Activated naive CD8-positive, alpha-beta T cell treated with anti-CD3 and anti-CD28 coated beads, Interleukin-2, amount 10 ng/mL, durations not matched to agents 7 days and 5 days (primary cell): ENCODE measurements at places on chromosomes 6 and 20. TPM values are rescaled to one million over a fixed set of nuclear protein-coding genes. Genes with fewer than 3 reads are reported as not detected.

DNA sequence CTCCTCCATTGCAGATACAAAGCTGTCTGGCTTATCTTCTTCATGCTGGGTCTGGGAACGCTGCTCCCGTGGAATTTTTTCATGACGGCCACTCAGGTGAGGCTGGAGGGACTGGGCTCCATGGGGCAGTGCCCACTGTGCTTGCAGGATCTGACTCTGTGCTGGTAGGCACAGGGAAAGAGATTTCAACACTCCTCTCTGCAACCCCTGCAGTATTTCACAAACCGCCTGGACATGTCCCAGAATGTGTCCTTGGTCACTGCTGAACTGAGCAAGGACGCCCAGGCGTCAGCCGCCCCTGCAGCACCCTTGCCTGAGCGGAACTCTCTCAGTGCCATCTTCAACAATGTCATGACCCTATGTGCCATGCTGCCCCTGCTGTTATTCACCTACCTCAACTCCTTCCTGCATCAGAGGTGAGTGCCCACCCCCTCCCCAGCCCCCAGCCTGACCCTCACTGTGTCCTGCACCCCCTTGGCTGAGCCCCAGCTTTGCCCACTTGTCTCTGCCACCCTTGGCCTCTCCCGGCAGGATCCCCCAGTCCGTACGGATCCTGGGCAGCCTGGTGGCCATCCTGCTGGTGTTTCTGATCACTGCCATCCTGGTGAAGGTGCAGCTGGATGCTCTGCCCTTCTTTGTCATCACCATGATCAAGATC lies 6.1 kb downstream of the SLC29A1 start:
- peaks cover 21% of the 10 kb centered on the region for H3K4me1 ChIP-seq
- peaks cover 5% of the 10 kb centered on the region for H3K36me3 ChIP-seq
- no peaks in the 10 kb centered on the region for H3K27me3 ChIP-seq
- H3K4me3 ChIP-seq, result no peak overlapping the region

GRCh38 chr6:31528307-31528777 lies 420 bp upstream of the MCCD1 start:
- no peak overlapping the region for H3K27ac ChIP-seq
- no peak for DNase-seq
- H3K27me3 ChIP-seq, result no peaks in the 10 kb centered on the region

DNA sequence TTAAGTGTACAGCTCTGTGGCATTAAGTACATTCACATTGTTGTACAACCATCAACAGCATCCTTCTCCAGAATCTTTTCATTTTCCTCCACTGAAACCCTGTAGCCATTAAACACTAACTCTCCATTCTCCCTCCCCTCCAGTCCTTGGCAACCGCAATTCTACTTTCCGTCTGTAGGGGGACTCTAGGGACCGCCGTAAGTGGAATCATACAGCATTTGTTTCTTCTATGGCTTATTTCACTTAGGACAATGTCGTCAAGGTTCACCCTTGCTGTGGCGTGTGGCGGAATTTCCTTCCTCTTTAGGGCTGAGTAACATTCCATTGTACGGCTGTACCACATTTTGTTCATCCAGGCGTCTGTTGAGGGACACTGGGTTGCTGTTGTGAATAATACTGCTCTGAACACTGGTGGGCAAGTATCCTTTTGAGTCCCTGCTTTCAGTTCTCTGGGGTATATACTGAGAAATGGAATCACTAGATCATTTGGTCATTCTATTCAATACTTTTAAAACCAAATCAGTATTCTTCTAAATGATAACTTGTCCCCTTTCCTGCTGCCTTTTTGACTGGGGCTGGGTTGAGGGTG lies 50.7 kb downstream of the PPP1R3G start:
- no peaks in the 10 kb centered on the region for H3K36me3 ChIP-seq
- H3K27me3 ChIP-seq, result no peaks in the 10 kb centered on the region
- no peak overlapping the region for H3K4me3 ChIP-seq

COL19A1 gene
- total RNA-seq, result 0.06 TPM

DNA sequence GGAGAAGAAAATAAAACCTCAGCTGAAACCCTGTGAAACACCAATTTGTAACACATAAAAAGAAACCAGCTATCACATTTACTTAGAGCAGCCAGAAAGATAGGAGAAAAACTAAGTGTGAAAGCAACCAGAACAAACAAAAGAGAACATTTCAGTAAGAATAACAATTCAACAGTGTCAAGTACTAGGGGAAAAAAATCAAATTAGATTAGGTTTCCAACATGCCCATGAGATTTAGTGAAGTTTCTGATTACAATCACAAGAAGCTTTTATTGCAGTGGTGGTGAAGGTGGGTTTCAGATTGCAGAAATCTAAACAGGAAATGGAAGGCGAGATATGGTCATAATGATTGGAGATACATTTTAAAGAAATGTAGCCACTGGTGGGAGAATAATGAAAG lies 22.1 kb upstream of the TRDN start:
- H3K4me1 ChIP-seq, result peaks cover 3% of the 10 kb centered on the region
- no peaks in the 10 kb centered on the region for H3K27me3 ChIP-seq
- H3K4me3 ChIP-seq, result no peak overlapping the region
- DNase-seq, result no peak

GRCh38 chr20:62641321-62642050 lies 817 bp upstream of the SLCO4A1 start:
- H3K4me1 ChIP-seq, result peaks cover 21% of the 10 kb centered on the region
- peak overlapping the region; percentile 81 for H3K4me3 ChIP-seq
- H3K27ac ChIP-seq, result peak overlapping the region; percentile 83
- no peak for DNase-seq

SS18L1 gene
- total RNA-seq, result 21.0 TPM

- peak; percentile 49 for DNase-seq
- H3K36me3 ChIP-seq, result no peaks in the 10 kb centered on the region
- H3K27ac ChIP-seq, result peak overlapping the region; percentile 70
- H3K27me3 ChIP-seq, result peaks cover 16% of the 10 kb centered on the region
- H3K4me3 ChIP-seq, result peak overlapping the region; percentile 75
These were observed 20.2 kb upstream of the RREB1 start for GRCh38 chr6:7087491-7087979.

ADGB gene
- total RNA-seq, result not detected

RAET1G gene
- total RNA-seq, result not detected

- no peaks in the 10 kb centered on the region for H3K4me1 ChIP-seq
- no peak overlapping the region for H3K4me3 ChIP-seq
- H3K36me3 ChIP-seq, result no peaks in the 10 kb centered on the region
- no peak overlapping the region for H3K27ac ChIP-seq
These were observed 82.4 kb downstream of the MAFB start for GRCh38 chr20:40606660-40607059.

PTCRA gene
- total RNA-seq, result not detected

TOX2 gene
- 0.44 TPM for total RNA-seq

GRCh38 chr6:454148-454991 lies 62.8 kb downstream of the IRF4 start:
- H3K27ac ChIP-seq, result peak overlapping the region; percentile 83
- no peak for DNase-seq
- peaks cover 14% of the 10 kb centered on the region for H3K36me3 ChIP-seq
- peaks cover 15% of the 10 kb centered on the region for H3K4me1 ChIP-seq
- H3K4me3 ChIP-seq, result peak overlapping the region; percentile 78
- H3K27me3 ChIP-seq, result no peaks in the 10 kb centered on the region

- peaks cover 1% of the 10 kb centered on the region for H3K27me3 ChIP-seq
- no peak for DNase-seq
- peaks cover 24% of the 10 kb centered on the region for H3K4me1 ChIP-seq
- no peak overlapping the region for H3K4me3 ChIP-seq
These were observed 10.7 kb upstream of the KCNK15 start for GRCh38 chr20:44734938-44735337.

DNA sequence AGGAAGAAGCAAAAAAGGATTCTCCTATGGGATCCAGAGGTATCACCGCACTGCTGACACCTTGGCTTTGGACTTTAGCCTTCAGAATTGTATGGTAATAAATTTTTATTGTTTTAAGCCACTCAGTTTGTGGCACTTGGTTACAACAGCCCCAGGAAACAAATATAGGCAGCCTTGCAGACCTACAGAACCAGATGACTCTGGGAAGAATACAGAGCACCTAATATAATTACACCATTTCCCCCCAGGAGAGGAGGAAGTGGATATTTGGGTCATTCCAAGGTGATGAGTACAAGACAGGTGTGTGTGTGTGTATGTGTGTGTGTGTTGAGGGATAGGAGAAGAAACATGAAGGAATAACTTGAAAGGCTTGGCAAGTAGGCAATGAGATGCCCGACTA lies 84.2 kb upstream of the ENPP5 start:
- no peak overlapping the region for H3K27ac ChIP-seq
- H3K4me1 ChIP-seq, result no peaks in the 10 kb centered on the region
- peaks cover 4% of the 10 kb centered on the region for H3K27me3 ChIP-seq
- no peaks in the 10 kb centered on the region for H3K36me3 ChIP-seq
- H3K4me3 ChIP-seq, result no peak overlapping the region

GRCh38 chr6:41200296-41200900 lies 551 bp downstream of the TREML2 start:
- H3K4me3 ChIP-seq, result peak overlapping the region; percentile 90
- H3K27me3 ChIP-seq, result no peaks in the 10 kb centered on the region
- peaks cover 30% of the 10 kb centered on the region for H3K36me3 ChIP-seq
- peak overlapping the region; percentile 100 for H3K27ac ChIP-seq
- H3K4me1 ChIP-seq, result peaks cover 54% of the 10 kb centered on the region
